ENCODE measurements at places on chromosomes 12 and 14. TPM values are rescaled to one million over a fixed set of nuclear protein-coding genes. Genes with fewer than 3 reads are reported as not detected.
A peak's percentile ranks its signal among the peaks of the same experiment; 100 is the strongest.

DNA sequence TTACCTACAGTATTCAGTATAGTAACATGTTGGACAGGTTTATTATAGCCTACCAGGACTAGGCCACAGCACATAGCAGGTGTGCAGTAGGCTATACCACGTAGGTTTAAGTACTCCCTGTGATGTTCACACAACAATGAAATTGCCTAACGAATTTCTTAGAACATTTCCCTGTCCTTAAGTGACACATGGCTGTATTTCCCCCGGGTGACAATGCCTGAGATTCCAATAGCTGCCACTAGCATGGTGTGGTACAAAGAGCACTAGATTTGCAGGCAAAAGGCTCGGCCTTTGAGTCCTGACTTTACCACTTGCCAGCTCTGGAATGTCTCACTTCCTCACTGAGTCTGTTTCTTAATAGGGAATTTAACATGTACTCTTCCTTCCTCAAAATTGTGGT is 19.7 kb downstream of the PTPN21 start:
- no peaks in the 10 kb centered on the region for H3K27me3 ChIP-seq
- H3K36me3 ChIP-seq: no peaks in the 10 kb centered on the region
- no peak overlapping the region for H3K27ac ChIP-seq

DNA sequence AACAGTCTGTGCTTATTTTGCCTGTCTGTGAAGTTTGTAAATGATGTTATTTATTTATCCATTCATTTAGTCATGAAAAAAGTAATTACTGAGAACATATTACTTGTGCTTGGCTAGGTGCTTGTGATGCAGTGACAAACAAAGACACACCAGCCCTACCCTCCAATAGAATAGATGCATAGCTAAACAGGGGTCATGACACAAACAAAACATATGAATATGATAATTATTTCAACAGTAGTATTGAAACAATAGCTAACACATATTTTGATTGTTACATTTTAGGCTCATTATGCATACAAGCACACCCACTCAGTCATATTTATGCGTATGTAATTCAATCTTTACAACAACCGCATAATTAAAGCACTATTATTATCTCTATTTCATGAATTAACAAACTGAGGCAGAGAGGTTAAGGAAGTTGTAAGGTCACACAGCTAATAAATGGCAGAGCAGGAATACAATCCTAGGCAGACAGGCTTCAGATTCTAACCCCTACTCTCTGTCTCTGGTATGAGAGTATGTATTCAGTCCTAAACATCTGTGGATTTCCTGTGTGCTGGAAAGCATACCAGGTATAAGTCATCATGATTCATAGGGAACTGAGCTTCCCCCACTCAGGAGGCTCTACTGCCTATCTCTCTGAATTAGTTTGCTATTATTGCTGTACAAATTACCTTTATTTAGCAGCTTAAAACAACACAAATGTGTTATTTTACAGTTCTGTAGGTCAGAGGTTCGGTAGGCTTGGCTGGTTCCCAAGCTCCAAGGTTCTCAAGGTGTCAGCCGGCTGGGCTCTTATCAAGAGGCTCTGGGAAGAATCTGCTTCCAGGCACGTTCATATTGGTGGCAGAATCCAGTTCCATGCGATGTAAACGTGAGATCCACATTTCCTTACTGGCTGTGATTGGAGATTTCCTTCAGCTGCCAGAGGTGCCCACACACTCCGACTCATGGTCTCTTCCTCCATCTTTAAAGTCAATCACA is 509.4 kb downstream of the GALC start:
- DNase-seq: no peak
- no peaks in the 10 kb centered on the region for H3K27me3 ChIP-seq
- H3K4me3 ChIP-seq: no peak overlapping the region
- no peak overlapping the region for H3K27ac ChIP-seq

GRCh38 chr14:26599291-26599690 is 1.5 kb upstream of the NOVA1 start:
- no peaks in the 10 kb centered on the region for H3K27me3 ChIP-seq
- no peaks in the 10 kb centered on the region for H3K36me3 ChIP-seq
- H3K4me3 ChIP-seq: peak overlapping the region; percentile 49
- peak overlapping the region; percentile 94 for H3K27ac ChIP-seq
- H3K4me1 ChIP-seq: no peaks in the 10 kb centered on the region
- no peak for DNase-seq

PRICKLE1 gene
- total RNA-seq: 31.6 TPM

DNA sequence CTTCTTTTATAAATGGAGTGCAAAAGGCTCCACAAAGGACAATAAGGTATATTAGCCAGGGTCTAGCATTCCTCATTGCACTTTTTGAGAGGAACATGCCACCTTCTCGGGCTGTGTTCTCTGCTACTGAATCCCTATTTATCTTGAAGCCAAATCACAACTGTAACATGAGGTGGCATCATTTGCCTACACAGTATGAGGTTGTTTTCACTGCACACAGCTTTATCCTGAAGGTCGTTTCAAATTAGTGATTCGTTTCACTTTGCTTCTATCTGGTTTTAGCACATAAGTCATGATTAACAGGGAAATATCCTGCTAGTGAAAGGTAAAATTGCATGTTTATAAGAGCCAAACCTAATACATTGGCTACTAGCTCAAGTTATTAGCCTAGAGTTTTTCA is 153.8 kb downstream of the SLC35F4 start:
- no peak overlapping the region for H3K27ac ChIP-seq
- no peak for DNase-seq
- H3K4me3 ChIP-seq: no peak overlapping the region
- H3K27me3 ChIP-seq: no peaks in the 10 kb centered on the region
- H3K36me3 ChIP-seq: no peaks in the 10 kb centered on the region
- H3K4me1 ChIP-seq: no peaks in the 10 kb centered on the region

- H3K27me3 ChIP-seq: no peaks in the 10 kb centered on the region
- H3K27ac ChIP-seq: no peak overlapping the region
- no peak overlapping the region for H3K4me3 ChIP-seq
- H3K36me3 ChIP-seq: no peaks in the 10 kb centered on the region
Measured at GRCh38 chr12:12558291-12558690, 4.4 kb downstream of the DUSP16 start.

DNA sequence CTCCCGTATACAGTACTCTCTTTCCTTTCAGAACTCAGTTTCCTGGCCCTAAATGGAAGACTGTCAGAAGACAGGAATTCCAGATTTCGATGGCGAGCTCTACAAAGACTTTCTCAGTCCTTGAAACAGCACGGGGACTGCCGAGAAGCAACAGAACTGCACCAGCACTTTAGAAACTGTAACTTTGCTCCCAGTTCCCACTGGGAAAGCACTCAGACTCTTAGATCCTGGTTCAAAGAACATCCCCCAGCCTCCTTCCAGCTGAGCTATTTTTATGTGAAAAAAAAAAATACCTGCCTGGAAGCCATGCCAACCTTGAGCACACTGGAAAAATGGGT is 1.8 kb downstream of the PXN start:
- DNase-seq: no peak
- H3K27ac ChIP-seq: peak overlapping the region; percentile 95
- H3K36me3 ChIP-seq: no peaks in the 10 kb centered on the region
- peak overlapping the region; percentile 75 for H3K4me3 ChIP-seq
- no peaks in the 10 kb centered on the region for H3K27me3 ChIP-seq

STYK1 gene
- total RNA-seq: not detected

ADGRD1 gene
- 110 TPM for total RNA-seq

RAB3IP gene
- total RNA-seq: 12.0 TPM

RD3L gene
- not detected for total RNA-seq

DNA sequence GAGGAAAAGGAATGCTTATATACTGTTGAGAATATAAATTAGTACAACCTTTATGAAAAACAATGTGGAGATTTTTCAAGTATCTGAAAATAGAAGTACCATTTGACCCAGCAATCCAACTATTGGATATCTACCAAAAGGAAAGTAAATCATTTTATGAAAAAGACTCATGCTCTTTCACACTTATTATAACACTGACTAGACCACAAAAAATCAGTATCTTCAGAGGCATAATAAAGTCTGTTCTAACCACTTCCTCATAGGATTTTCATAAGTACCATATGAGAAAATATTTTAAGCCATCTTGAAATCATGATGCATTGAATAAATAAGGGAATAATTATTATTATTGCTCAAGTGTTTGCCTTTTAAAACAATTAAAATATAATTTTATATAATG is 90.8 kb downstream of the SLCO1B1 start:
- H3K27ac ChIP-seq: no peak overlapping the region
- DNase-seq: no peak
- H3K27me3 ChIP-seq: no peaks in the 10 kb centered on the region
- H3K4me3 ChIP-seq: no peak overlapping the region
- no peaks in the 10 kb centered on the region for H3K36me3 ChIP-seq

GRCh38 chr12:4220536-4221257 is 52.9 kb upstream of the CCND2 start:
- no peaks in the 10 kb centered on the region for H3K27me3 ChIP-seq
- H3K4me1 ChIP-seq: no peaks in the 10 kb centered on the region
- DNase-seq: no peak
- H3K36me3 ChIP-seq: no peaks in the 10 kb centered on the region

DNA sequence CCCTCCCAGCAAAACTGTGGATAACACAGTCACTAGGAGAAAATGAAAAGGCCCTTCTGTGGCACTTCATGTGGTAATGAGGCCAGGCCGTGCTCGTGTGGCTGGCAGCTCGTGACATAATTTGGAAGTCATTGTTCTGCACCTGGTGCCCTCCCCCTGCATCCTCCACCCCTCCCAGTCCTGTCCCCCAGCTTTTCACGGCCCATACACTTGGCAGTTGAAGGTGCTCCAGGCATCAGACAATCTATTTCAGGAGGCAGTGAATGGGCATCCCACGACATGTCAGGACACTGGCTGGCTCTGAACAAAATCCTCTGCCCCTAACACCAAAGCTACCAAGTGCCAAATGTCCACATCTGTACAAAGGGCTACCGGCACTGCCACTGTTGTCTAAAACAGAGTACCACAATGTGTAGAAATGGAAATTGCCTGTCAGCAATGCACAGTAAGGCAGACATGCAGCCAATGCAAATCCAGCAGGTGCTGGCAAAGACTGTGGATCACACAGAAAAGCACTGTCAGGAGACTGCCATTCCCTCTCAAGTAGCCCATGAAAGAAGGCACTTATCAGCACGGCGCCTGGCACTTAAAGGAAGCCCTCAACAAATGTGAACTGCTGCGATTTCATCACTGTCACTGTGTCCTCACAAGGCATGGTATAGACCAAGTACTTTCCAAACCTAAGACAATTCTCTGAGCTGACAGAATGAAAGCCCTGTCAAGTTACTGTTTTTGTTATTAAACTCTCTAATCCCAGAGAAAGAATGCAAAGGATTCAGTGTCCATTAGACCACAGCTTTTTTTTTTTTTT is 39.1 kb downstream of the CORO1C start:
- no peaks in the 10 kb centered on the region for H3K27me3 ChIP-seq
- peak overlapping the region; percentile 11 for H3K4me3 ChIP-seq
- no peak for DNase-seq
- peaks cover 47% of the 10 kb centered on the region for H3K4me1 ChIP-seq

DNA sequence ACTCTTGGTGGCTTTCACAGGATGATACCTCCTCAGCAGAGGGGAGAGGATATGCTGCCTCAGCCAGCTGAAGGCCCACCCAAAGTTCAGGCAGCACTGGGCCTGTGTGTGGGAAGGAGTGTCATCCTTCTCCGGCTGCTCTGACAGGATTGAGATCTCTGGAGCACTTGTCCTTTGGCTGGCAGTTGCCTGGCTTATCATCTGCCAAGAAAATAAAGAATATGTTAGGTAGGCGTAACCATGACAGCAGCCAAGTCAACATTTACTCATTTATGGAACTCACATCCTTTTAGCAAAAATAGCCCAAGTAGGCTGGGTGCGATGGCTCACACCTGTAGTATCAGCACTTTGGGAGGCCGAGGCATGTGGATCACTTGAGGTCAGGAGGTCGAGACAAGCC is 68.5 kb downstream of the PPFIBP1 start:
- peak; percentile 8 for DNase-seq
- no peaks in the 10 kb centered on the region for H3K36me3 ChIP-seq
- no peaks in the 10 kb centered on the region for H3K27me3 ChIP-seq
- no peak overlapping the region for H3K27ac ChIP-seq

LRRC9 gene
- total RNA-seq: not detected

TMEM121 gene
- total RNA-seq: 15.1 TPM

DNA sequence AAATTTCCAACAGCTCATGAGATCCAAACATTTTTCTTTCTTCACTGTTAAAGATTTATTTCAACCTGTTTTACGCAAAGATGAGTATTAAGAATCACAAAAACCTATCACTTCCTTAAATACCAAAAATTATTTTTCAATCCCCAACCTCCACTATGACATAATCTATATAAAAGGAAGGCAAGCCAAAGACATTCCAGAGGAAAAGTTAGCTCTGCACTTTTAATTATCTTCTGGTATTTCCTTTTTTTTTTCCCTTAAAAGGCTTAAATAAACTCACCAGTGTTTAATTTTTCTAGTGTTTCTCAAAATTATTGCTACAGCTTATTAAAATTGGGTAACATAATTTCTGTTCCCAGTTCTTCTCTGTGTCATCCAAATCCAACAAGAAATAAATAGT is 75.9 kb downstream of the BMP4 start:
- no peaks in the 10 kb centered on the region for H3K4me1 ChIP-seq
- no peak for DNase-seq
- H3K27ac ChIP-seq: no peak overlapping the region

DNA sequence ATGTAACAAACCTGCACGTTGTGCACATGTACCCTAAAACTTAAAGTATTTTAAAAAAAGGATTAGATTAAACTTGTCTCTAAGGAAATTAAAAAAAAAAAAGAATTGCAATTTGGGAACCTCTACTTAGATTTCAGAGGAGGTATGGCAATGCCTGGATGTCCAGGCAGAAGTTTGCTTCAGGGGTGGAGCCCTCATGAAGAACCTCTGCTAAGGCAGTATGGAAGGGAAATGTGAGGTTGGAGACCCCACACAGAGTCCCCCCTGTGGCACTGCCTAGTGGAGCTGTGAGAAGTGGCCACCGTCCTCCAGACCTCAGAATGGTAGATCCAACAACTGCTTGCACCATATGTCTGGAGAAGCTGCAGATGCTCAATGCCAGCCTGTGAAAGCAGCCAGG is 279.6 kb upstream of the CCDC196 start:
- H3K27me3 ChIP-seq: no peaks in the 10 kb centered on the region
- H3K4me1 ChIP-seq: no peaks in the 10 kb centered on the region
- H3K36me3 ChIP-seq: no peaks in the 10 kb centered on the region
- H3K4me3 ChIP-seq: no peak overlapping the region
- DNase-seq: no peak

- no peaks in the 10 kb centered on the region for H3K36me3 ChIP-seq
- H3K27ac ChIP-seq: no peak overlapping the region
- H3K4me3 ChIP-seq: no peak overlapping the region
- no peak for DNase-seq
Measured at GRCh38 chr14:28983279-28983678, 216.7 kb downstream of the FOXG1 start.

- no peak overlapping the region for H3K27ac ChIP-seq
- H3K27me3 ChIP-seq: peaks cover 23% of the 10 kb centered on the region
- H3K36me3 ChIP-seq: no peaks in the 10 kb centered on the region
- H3K4me3 ChIP-seq: no peak overlapping the region
Measured at GRCh38 chr12:54036620-54037359, 3.9 kb downstream of the HOXC5 start.
